D341Med (cell line): ENCODE measurements at places on chromosomes 6 and 20.

- no peak for DNase-seq
Observed at GRCh38 chr20:8151372-8151771, 19.3 kb downstream of the PLCB1 start.

DNA sequence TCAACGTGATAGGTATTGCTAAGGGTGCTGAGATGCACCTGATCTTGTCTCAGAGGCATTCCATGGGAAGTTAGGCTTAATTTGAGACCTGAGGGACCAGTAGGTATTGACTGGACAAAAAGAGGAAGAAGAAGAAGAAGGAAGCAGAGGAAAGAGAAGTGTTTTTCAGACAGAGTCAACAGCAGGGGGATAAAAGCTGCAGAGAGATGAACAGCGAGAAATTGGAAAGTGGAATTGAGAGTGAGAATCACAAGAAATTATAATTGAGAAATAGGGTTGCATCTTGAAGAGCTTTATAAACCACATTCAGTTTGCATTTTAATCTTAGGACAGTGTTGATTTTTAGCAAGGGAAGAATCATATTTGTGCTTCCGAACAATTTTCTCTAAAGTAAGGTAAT is 254.0 kb downstream of the CD83 start:
- DNase-seq = no peak

- no peak for DNase-seq
Observed at GRCh38 chr20:48794360-48794759, 33.4 kb downstream of the PREX1 start.

DNA sequence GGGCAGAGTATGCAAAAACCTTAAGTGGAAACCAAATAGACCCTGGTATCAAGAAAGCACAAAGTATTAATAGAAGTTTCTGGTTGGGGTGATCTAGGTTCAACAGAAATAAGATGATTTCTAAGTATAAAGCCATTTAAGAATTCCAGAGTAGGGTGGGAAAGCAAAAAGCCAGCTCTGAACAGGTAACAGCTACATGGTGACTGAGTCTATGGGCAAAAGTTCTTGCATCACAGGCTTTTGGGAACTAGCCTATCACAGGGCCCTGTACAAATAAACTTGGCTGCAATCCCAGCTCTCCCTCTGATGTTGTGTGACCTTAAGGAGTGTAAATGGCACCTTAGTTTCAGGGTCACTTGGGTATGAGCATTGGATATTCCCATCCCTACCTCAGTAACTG is 5.5 kb downstream of the TCF19 start:
- DNase-seq = no peak

GRCh38 chr6:111012143-111012452 is 30.3 kb downstream of the RPF2 start:
- DNase-seq = no peak

DNA sequence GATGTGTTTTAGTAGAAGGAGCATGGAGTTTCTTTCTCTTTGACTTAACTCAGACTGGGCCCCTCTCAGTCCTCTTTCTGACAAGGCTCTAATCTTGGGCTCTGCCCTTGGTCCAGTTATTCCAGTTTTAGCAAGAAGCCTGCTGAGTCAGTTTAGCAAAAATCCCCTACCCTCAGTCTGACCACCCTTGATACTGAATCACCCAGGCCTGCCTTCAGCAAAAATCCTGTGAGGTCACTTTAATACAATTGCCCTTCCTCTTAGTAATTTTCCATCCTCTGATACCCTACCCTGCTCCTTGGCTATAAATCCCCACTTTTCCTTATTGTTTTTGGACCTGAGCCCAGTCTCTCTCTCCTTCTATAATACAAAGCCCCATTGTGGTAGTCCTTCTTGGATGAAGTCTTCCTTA is 326.7 kb upstream of the NOX3 start:
- DNase-seq = no peak

DNA sequence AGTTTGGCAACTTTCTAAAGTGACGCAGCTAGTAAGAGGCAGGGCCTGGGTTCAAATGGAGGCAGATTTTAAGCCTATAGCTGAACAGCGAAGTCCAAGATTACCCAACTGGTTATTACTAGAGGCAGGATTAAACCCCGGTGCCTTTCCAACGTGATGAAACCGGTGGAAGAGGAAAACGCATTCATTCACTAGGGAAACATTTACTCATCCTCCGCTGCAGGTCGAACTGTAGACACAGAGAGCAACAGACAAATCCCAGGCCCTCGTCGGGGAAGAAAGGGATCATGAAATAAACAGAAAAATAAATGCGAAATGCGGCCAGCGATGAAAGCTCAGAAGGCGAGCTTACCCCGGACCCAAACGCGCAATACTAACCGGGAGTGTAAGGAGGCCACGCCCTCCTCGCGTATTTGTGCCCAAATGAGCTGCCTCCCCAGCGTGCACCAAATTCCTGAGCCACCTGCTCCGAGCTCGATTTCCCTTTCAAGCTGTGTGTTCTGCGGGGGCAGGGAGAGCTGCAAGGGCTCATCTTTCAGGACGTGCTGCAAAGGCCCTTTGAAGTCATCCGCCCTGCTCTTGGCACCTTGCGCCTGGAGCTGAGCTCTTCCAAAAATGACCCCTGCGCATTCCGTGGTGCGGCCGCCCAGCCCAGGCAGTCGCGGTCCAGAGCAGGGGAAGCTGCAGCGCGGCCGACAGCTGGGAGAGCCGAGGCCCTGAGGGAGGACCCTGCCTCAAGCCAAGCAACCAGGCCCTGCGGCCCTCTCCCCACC is 46.9 kb downstream of the PDYN start:
- no peak for DNase-seq

- DNase-seq = no peak
Observed at GRCh38 chr6:33391922-33392594, 435 bp downstream of the KIFC1 start.

GRCh38 chr6:20467437-20467836 is 65.8 kb downstream of the E2F3 start:
- DNase-seq = no peak

GRCh38 chr6:98716341-98716740 is 118.0 kb upstream of the POU3F2 start:
- DNase-seq = no peak

GRCh38 chr6:159107451-159108260 is 61.5 kb upstream of the FNDC1 start:
- no peak for DNase-seq

DNA sequence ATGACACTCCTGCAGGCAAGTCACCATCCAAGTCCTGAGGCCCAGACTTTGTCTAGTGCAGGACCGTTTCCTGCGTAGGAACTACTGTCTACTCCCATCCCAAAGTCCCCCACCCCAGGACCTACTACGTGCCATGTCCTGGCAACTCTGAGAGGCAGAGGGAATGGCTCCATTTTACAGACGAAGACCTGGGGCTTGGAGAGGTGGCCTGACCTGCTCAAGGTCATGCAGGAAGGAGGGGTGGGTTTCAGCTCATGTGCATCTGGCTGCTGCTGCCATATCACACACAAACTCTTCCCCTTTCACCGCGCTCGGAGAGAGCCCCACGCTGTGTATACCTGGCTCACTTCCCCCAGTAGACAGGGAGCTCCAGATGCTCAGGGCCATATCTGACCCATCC is 1.2 kb upstream of the NOL4L start:
- no peak for DNase-seq

DNA sequence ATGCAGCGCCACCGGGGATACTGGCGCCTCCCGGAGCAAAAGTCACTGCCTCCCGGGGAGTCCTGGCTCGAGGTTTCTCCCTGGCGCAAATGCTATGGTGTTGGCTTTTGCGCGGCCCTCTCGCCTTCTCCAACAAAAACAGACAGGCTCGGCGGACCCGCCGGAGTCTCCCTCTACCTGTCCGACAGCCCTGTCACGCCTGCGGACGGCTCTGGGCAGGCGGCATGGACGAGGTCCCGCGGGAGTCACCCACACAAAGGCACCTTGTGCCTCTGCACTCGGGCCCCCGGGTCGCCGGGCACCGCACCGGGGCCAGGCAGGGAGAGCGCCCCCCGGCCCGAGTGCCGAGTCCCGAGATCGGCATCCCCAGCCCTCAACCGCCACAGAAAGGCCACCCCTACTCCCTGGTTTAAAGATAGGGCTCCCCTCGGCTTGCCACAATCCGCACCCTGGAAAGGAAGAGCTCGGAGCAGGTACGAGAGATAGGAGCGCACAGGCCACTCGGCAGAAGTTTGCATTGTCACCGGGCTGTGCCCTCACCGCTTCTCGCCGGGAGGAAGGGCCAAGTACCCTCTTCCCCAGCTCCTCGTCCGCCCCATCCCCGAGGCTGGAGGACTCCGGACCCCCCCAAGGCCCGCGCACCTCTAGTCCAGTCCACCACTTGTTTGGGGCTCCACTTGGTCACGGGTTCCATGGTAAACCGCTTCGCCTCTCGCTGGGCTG is 903 bp downstream of the CNKSR3 start:
- DNase-seq = peak; percentile 64

- DNase-seq = no peak
Observed at GRCh38 chr6:127956956-127957355, 56.1 kb upstream of the THEMIS start.

DNA sequence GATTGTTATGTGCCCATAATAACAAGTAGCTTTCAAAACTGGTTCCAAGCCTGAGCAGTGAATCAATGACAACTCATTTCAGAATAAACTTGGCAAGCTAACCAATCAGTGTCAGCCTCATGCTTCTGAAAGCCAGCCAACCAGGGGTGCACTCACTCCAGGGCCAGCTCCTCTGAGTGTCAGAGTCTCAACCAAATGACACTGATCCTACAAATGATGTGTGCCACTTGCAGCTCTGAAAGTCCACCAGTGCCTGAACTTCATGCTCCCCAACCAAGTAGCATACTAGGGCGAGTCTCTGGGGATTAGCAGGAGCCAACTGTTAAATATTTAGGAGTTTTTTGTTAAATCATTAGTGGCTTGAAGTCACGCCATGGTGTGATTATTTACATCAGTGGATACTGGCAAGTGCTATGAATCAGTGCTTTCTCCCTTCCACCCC is 4.5 kb downstream of the IYD start:
- no peak for DNase-seq

DNA sequence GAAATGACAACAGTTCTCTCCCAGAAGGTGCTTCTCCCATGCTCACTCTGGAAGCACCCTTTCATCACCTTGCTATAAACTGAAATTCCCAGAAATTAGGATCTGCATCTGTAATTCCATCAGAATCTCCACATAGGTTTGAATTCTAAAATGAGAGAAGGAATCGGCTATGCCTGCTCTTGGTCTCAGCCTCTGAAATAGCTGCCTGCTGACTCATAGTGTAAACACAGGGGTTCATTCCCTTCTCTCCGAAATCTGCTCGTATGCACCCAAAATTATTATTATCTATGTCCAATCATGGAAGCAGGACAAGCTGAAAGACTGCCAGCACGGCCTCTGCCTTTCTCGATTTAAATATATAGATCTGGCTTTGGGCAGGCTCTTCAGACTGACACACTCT is 74.6 kb upstream of the TAB2 start:
- no peak for DNase-seq

GRCh38 chr6:84344005-84344404 is 116.6 kb upstream of the CEP162 start:
- DNase-seq = no peak

DNA sequence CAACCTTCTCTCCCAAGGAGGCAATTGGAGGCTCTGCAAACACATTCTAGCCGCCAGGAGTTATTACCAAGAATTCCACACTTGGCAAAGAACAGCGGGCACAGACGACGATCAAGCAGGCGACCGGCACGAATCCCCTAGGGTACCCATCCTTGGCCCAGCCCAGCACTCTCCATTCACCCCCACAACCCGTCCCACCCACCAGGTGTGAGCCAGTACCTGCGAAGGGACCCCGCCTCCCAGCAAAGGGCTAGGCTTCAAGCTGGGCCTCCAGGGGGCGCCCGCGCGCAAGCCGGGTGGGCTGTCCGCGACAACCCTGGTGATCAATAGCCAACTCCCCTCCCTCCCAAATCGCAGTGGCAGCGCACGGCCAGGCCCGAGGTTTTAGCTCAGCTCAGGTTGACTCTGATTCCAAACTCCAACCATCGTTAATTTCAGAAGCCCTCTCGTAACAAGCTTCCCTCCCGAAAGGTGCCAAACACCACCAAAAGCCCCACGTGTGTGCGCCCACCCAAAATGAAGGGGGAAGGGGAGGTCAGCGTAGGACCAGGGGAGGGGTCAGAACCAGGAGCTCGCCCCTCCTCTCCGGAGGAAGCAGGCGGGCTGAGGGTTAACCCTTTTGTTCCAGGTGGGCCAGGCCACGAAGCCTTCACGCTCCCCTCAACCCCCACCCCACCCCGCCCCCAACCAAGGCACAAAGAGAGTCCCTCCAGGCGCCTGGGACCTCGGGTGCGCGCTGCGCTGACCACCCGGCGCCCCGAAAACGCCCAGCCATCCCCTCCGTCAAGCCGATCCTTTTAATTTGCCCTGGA is 2.1 kb downstream of the SALL4 start:
- DNase-seq = peak; percentile 88

DNA sequence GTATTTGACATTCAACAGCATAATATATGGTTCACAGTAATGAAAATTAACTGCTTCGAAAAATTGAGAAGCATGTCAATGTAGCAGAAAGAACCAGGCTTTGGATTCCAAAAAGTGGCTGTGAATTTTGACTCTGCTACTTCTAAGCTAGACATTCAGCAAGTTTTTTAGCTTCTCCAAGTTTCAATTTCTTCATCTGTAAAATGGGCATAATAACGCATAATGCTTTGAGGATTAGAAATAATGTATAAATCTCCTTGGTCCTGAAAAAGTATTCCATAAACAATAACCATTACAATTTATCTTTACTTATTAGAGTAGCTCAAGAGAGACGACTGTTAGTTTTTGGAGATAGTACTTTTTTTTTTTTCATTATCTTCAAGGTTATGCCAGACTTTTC is 7.7 kb downstream of the BLTP3A start:
- DNase-seq = no peak

- no peak for DNase-seq
Observed at GRCh38 chr6:54217018-54217417, 91.2 kb upstream of the TINAG start.

- DNase-seq = no peak
Observed at GRCh38 chr6:122438975-122439374, 32.6 kb downstream of the SERINC1 start.

GRCh38 chr6:168782187-168782751 is 341.3 kb downstream of the SMOC2 start:
- no peak for DNase-seq

DNA sequence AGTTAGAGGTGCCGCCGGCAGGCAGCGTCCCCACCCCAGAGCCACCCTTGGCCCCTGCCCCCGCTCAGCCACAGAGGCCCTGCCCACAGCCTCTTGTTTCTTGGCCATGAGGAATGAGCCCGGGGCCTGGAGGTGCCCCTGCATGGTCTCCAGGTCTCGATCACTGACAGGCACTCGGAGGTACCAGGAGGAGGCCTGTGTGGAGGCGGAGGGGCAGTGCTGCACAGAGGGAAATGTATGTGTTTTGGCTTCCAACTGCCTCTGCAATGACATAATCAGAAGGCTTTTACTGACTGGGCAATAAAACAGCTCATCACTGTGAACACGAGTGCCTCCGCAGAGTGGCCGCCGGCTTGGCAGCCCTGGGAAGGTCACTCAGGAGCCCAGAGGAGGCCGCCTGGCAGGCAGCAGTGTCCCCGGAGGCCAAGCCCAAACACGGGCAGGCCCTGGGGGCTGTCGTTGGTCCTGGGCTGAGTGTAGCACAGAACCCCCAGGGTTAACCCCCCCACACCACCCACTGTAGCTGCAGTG is 61.1 kb upstream of the GATA5 start:
- no peak for DNase-seq
